CD4-positive, alpha-beta T cell treated with Interleukin-4 for 4 hours (primary cell): ENCODE measurements at places on chromosomes 5 and 9.

GRCh38 chr5:98775246-98776065, 2.0 kb downstream of the RGMB start:
- no peak for DNase-seq

DNA sequence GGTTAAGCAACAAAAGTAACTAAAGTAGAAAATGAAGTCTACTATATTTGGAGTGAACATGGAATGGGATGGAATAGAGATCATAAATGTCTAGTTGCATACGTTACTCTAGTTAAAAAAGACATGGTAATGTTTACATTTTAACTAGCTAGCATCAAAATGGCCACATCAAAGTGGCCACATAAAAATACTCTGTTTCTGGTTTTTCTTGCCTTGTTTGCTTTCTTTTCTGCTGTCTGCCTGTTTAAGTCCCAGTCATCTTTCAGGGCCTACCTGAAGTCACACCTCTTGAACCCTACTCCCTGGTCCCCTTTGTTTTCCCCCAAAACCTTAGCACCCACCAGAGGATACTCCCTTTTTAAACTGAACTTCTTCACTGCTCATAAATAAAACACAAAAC, 6.4 kb upstream of the KIF2A start:
- peak; percentile 57 for DNase-seq

DNA sequence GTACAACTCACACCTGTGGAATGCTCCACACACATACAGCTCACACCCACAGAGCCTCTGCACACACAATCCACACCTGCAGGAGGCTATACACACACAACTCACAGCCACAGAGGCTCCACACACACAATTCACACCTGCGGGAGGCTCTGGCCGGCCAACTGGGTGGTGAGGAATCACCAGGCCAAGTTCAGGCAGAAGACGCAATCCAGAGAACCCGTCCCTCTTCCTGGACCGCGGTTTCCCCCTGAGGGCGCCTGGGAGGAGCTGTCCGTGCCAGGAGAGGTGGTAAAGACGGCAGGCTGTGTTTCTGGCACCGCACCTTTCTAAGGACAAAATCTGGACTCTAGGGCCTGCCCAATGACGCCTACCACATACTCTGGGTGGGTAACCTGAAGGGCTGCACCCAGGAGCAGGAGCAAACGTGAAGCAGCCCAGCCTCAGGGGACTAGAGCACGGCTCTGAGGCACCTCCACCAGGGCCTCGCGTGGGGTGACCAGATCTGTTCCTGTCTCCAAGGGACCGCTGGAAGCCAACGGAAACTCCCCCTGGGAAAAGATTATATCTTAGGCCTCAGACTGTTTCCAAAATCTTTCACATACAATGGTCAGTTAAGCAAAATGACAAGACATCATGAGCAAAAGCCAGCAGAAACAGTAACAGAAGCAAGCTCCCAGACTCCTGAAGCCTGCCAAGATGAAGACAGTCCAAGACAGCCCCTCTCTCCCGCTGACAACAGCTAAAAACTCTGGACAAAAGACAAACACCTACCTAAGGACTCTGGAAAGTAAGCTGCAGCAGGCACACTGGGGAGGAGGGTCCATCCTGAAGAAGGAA, 16.9 kb downstream of the CAMSAP1 start:
- no peak for DNase-seq

- no peak for DNase-seq
These were observed 296 bp downstream of the ZSWIM6 start for GRCh38 chr5:61332358-61332749.

- no peak for DNase-seq
These were observed 17.4 kb downstream of the AMBP start for GRCh38 chr9:114060711-114061110.

GRCh38 chr5:2634399-2635176, 116.9 kb downstream of the IRX2 start:
- no peak for DNase-seq

DNA sequence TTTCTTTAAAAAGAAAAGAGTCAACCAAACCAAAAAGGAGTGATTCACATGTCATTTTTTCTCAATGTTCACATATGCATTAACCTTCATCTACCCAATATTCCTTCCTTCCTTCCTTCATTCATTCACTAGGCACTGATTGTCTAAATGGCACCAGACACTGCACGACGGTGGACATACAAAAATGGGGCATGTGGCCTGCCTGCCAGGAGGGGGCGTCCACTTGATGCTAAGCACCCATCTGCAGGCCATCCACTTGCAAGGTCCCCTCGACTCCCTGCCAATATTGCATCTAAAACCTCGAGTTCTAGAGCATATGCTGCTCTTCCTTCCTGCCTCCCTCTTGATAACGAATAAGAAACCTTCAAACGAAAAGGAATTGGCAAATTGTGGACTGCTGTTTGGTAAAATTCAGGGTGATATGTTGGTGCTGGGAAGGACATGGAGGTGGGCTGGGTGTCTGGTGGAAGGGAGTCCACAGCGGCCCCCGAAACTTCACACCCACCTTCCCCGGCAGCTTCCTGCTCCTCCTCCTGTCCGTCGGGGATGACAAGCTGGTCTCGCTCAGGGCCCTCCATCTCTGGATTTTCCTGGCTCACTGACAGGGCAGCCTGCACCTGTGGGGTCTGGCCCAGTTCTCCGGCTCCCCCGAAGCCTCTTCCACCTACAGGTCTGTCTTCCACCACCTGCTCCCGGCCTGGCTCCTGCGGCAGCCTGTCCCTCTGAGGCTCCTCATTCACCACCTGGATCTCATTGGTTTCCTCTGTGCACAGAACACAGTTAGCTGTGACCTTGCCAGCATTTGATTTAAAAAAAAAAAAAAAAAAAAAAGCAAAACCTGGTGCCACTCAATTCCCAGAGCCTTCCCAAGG, 64.3 kb downstream of the GOLM1 start:
- DNase-seq = no peak

GRCh38 chr9:128654481-128654880, 2.2 kb downstream of the DYNC2I2 start:
- no peak for DNase-seq

DNA sequence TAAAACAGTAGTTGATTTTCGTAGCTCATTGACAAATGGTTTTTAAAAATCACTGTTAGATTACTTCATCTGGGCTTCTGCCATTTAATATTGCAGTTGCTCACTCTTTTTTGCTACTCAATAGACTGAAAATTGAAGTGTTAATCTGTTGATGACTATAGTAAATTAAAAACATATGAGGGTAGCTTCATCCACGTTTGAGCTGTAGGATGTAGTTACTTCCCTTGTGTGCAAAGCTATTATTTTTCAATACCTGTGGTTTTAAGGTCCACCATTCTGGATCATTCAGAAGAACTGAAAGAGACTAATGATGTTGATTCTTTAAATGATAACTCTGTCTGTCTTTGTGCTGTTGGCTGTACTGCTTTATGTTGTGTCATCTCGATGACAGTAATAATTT, 74.7 kb downstream of the LNPEP start:
- no peak for DNase-seq

DNA sequence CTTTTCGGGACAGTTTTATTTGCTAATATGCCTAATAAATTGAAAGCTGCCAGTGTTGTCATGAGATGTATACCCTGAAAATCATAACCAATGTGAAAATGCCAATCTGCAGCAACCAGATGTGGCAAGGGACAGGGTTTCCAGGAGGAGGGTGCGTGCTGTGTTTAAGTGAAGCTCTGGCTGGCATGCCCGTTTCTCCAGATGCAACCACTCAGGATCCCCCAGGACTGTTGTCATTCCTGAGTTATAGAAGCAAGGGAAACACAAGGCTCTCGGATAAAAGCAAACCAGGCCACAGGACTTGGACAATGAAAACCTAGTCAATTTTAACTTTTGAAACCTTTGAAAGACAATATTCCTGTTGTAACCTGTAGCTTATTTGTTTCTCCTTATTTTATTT, 360.2 kb downstream of the SLIT3 start:
- DNase-seq = no peak

- DNase-seq = no peak
These were observed 198.3 kb downstream of the SREK1 start for GRCh38 chr5:66342341-66342880.

DNA sequence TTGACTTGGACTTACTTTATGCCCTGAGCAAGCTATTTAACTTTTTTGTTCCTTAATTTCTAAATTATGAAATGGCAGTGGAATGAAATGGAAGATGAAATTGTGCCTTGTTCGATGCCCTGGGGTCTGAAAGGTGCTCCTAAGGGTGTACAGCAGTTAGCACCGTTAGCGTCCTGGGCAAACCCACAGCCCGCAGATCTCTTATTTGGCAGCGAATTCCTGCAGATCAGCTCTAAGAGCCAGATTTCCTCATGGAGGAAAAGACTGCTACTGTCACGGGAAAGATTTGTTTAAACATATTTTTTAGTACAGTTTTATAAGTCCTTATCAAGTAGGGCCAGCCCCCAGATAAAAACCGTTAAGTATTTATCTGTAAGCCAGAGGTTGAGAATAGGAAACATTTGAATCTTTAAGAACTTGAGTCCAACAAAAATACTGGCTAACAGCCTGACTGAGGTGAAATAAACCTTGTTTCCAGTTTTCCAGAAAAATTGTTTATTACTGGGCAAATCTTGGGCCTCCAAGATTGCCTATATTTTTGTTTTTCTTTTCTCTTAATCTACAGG, 216.5 kb upstream of the DMRT1 start:
- no peak for DNase-seq

- no peak for DNase-seq
These were observed 637.7 kb downstream of the SEMA5A start for GRCh38 chr5:8908055-8908683.

- no peak for DNase-seq
These were observed 201.3 kb downstream of the HSD17B3 start for GRCh38 chr9:96100385-96101300.

DNA sequence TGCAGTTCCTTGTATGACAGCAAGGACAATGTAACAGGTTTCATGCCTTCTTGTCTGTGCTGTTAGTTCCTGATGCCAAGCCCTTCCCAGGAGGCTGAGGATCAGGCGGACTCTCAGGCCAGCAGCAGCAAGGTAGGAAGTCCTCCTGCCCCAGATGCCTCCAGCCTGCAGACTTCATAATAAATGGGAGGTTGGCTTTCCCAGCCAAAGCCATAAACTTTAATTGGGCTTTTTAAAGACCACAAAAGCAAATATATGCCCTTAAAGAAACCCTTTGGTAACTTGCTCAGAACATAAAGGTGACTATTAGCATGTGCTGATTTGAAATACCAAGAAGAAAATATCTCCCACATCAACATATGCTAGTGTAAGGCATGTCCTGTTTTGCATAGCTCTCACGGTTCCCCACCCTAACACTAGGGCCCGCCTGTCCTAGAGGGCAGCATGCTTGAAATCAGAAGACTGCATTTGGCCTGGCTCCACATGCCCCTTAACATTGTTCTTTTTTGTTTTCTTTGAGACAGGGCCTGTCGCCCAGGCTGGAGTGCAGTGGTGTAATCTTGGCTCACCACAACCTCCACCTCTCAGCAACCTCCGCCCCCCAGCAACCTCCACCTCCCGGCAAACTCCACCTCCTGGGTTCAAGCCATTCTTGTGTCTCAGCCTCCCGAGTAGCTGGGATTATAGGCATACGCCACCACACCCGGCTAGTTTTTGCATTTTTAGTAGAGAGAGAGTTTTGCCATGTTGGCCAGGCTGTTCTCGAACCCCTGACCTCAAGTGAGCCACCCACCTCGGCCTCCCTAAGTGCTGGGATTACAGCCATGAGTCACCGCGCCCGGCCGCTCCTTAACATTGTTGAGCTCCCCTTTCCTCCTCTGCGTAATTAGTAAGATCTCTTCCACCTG, 44.6 kb upstream of the FCN1 start:
- DNase-seq = no peak

DNA sequence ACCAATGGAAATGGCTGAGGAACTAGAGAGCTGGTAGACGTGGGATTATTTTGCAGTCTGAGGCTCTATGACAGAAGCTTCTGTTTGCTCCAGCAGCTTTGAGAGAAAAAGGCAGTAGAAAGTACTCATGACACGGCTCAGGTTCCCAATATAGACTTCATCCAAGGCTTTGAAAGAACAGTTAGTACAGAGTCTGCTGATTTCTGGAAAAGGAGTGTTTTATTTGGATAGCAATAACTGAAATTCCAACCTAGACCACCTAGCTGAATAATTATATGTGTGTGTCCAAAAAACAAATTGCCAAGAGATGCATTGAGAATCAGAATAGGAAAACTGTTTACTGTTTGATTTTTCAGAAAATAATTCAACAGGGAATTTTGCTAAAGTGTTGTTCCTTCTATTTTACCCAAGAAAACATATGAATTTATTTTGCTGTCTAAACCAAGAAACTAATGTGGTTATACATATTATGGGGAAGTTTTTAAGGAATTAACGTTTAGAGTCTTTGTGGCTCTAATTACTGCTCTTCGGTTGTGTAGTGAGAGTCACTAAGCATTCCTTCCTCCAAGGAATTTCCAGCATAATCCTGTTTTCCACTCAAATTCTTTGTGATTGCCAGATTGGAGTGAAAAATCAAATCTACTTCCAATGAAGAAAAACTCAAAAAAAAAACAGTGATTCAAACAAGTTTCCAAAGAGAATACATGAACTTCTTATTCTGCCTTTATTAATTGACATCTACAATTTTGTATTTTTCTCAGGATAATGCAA, 18.1 kb upstream of the MTX3 start:
- no peak for DNase-seq

GRCh38 chr9:106878934-106879333, 16.0 kb downstream of the ZNF462 start:
- DNase-seq = no peak

DNA sequence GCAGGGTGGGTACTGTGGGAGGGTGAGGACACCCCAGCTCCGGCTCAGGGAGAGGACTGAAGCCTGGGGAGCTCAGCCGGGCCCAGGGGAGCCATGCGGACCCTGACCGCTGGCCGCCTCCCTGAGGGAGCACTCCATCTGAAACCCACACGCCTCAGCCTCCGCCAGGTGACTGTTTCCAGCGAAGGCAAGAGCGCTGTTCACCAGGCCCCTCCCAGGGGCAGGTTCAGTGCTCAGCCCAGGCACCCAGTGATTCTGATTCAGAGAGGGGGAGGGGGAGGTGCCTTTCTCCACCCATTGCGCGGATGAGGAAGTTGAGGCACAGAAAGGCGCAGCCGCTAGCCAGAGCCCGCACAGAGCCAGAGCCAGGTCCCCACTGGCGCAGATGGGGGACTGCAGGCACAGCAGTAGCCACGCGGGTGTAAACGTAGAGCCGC, 27.0 kb downstream of the ADGRD2 start:
- no peak for DNase-seq

DNA sequence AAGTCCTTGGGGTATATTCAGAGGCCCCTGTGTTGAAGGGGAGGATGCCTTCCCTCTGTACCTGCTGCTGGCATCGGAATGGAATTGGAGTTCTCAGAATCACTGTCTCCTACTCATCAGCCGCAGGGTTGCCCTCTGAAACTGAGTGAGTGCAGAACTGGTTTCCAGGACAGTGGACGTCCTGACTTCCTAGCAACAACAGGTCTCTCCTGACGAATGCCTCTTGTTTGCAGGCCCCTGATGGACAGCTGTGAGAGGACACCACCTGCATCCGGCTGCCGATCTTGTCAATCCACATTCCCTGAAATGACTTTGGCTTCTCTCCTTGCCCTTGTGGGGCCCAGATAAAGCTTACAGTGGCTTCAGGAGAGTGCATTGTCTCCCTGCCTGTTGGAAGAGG, 274.5 kb downstream of the NSG2 start:
- DNase-seq = no peak

- DNase-seq = no peak
These were observed 624.6 kb downstream of the BNC2 start for GRCh38 chr9:16245756-16246440.

- peak; percentile 46 for DNase-seq
These were observed 69.6 kb downstream of the ANKRD33B start for GRCh38 chr5:10633271-10634049.
